ENCODE measurements at places on chromosomes 1 and 21.

DNA sequence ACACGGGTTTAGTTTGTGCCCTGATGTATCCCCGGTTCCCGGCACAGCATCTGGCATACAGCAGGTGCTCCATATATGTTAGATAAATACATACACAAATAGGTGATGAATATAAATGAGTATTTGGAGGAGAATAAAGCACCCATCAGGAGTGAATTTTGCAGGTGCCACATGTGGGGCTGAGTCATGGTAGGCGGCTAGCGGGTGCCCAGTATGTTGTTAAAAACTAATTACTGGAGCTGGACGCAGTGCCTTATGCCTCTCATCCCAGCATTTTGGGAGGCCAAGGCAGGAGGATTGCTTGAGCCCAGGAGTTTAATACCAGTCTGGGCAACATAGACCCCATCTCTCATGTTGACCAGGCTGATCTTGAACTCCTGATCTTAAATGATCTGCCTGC lies 16.7 kb upstream of the WASF2 start:
- DNase-seq: no peak

- DNase-seq: peak; percentile 92
Observed at GRCh38 chr21:15064576-15065391, at the start of gene NRIP1. TSS of gene NRIP1 (minus strand) at chr21:15065000. CDS start at chr21:14968192, 96,808 bp downstream.

DNA sequence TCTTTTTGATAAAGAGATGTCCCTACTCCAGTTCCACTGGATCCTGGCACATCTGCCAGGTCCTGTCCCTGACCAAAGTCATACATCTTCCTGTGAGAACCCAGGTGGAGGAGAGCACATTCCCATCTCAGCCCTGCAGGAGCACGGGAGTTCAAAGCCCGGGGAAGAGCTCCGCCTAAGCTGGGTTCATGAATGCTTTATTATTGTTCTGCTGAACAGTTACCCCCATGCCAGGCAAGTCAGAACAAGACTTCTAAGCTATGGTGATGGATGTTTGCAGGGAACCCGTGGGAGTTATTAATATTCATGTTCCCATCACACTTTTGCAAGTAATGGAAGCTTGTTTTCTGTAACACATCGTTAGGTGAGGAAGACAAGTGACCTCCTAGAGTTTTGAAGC lies 62.9 kb downstream of the SEC16B start:
- no peak for DNase-seq

- DNase-seq: no peak
Observed at GRCh38 chr21:33268737-33269441, 2.7 kb downstream of the IL10RB start.

GRCh38 chr1:26142159-26142558 lies 16.7 kb upstream of the FAM110D start:
- no peak for DNase-seq

DNA sequence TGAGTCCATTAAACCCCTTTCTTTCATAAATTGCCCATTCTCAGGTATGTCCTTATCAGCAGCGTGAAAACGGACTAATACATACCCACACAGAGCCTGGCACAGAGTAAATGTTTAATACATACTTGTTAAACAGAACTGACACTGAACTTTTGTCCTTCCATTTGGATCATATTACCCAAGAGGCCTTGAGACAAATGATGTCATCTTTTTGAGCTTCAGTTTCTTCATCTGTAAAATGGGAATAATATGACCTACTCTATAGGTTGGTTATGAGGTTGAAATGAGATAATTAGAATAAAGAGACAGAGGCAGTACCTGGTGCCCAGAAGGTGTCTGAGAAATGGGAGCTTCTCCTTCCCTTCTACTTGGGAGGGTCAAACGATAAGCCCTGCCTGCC lies 13.8 kb downstream of the CYB5RL start:
- DNase-seq: no peak

DNA sequence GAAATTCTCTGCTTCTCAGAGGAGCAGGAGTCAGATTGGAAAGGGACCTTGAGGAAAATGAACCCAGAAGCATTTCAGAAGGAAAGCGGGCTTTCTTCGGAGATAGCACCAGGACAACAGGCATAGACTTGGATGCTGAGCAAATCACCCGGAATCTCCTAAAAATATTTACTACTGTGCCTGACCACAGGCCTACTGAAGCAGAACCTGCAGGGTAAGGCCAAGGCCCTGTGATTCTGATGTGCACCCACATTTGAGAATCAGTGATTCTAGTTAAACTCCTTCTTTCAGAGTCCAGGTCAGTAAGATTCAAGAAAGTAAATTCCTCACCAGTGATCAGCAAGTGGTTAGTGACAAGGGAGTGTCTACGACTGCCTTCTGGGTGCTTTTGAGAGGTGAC lies 307.3 kb upstream of the DUSP10 start:
- no peak for DNase-seq

DNA sequence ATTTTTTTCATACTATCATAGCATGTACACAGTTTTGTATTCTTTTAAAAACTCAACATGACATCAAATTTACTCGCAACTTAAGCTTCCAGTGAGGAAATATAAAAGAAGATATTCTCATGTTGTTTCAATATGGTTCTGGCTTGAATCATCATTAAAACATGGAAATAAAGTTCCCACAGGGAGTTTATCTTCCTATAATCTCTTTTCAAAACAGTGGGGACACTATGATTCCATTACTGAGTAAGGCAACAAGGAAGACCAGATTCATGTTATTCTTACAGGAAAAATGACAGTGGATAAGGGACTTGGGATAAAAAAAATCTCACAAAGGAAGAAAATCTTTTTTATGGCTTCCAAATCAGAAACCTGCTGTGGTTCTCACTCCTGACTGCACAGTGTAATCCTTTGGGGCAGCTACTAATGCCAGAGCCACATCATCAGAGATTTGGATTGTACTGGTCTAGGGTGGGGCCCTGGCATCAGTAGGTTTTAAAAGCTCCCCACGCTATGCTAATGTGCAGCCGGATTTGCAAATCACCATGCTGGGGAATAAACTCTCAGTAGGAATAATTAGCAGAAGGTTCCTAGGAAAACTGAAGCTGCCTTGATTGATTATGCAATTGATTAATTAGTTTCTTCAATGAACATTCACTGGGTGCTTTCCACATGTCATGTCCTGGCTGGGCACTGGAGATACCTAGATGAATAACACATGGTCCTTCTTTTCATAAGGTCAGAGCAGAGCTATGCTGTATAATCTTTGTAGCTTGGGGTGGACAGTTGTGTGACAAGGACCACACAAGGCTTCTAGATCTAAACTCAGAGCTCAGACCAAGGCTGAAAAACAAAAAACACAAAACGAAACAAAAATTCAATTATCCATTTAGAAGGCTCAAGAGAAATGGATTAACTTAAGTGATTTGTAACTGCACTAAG lies 71.1 kb upstream of the C8B start:
- DNase-seq: no peak

GRCh38 chr1:84907095-84907827 lies 14.3 kb upstream of the LPAR3 start:
- DNase-seq: no peak

DNA sequence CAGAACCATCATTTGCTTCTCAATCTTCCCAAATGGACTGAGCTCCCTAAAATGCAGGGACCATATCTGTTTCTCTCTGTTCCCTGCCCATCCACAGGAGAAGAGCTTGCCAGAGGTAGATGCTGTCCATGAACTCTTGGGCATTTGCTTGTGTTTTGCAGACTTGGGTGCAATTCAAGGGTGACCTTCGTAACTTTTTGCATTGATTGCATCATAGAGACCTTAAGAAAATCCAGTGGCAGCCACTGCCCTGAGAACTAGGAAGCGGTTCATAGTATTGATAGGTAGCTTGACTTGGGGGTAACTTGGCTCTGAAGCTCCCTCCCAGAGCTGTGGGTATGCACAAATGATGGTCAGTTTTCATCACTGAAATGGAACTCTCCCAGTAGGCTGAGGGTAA lies 34.3 kb upstream of the EDEM3 start:
- DNase-seq: no peak

- DNase-seq: no peak
Observed at GRCh38 chr1:50208315-50208714, 99.6 kb downstream of the ELAVL4 start.

GRCh38 chr1:212518188-212519054 lies 85.7 kb downstream of the NENF start:
- no peak for DNase-seq

GRCh38 chr1:180137776-180138175 lies 16.9 kb upstream of the QSOX1 start:
- DNase-seq: no peak

DNA sequence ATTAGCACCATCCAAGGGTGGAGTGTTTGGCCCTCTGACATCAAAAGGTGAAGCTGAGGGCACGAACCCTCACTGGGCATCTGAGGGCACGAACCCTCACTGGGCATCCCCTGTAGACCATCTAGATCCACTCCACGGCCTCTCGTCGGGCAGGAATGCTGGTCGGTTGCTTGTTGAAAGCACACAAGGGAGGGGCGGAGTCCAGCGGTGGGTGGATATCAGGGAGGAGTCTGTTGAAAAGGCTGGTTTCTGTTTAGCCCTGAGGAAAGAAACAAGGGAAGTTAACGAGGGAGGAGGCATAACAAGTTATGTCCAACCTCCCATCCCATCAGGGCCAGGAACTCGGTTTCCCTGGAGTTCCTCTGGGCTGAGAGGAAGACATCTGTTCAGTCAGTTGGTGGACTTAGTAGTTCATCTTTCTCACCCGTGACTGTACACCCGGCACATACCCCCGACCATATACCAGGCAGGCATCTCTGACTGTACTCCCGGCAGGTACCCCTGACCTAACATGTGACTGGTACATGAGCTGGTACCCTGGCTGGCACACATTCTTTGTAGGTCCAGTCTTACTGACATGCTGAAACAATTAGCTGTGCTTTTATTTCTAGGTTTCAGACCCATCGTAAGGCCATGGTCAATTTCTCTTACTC lies 32.1 kb upstream of the PDE9A start:
- DNase-seq: no peak

- DNase-seq: peak; percentile 4
Observed at GRCh38 chr1:115469703-115470476, 131.8 kb upstream of the NGF start.

- DNase-seq: no peak
Observed at GRCh38 chr1:5822726-5823125, 169.5 kb downstream of the NPHP4 start.

GRCh38 chr1:151944126-151944856 lies 35.0 kb upstream of the THEM4 start:
- DNase-seq: no peak

GRCh38 chr21:31426235-31426797 lies 82.3 kb upstream of the TIAM1 start:
- DNase-seq: no peak

GRCh38 chr1:28887419-28887834 lies 26.9 kb upstream of the EPB41 start:
- peak; percentile 7 for DNase-seq

- no peak for DNase-seq
Observed at GRCh38 chr1:35559317-35559944, 1.8 kb downstream of the NCDN start.

GRCh38 chr1:14180738-14181137 lies 417.7 kb upstream of the KAZN start:
- DNase-seq: no peak

DNA sequence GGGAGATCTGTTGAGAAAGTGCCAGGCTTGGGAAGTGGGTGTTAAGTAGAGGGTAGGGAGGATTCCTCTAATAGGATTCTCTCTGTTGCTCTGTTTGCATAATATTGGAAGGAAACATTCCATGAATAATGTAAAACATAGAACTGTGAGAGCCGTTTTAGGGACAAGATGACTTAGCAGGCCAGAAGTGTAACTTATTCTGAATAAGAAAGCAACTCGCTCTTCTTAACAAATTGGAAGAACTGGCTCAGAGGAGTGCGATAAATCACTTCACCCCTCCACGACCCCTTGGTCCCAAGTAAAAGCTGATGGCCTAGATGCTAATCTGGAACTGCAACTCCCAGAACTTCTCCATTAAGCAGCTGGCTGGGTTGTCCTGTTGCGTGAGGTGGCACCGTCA lies 19.1 kb downstream of the SIM2 start:
- DNase-seq: no peak

DNA sequence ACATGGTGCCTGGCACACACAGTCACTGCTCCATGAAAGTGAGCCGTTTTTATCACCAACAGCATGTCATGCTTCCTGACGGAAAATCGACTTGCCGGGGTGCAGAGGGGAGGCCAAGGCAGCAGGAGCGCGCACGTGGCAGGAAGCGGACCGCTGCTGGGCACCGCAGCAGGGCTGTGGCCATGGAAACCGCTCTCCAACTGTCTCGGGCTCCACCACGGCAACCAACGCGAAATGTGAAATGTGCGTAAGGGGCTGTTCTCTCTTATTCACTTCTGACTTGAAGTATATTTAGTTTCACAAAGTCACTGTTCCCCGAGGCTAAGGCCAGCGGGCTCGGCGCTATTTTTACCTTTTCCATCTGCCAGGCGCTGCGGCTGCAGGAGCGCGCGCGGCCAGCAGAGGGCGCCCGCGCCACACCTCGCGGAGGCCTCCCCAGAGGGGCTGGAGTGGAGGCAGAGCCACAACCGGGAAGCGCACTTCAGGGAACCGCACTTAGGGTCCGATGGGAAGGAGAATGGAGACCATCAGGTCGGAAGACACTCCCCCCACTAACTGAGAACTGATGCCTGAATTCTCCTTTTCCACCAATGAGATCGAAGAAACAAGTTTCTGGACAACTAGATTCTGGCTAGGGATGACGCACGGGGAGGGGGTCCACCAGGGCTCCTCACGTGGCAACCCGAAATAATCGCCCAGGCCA lies 19.7 kb downstream of the RCC2 start:
- DNase-seq: peak; percentile 39

DNA sequence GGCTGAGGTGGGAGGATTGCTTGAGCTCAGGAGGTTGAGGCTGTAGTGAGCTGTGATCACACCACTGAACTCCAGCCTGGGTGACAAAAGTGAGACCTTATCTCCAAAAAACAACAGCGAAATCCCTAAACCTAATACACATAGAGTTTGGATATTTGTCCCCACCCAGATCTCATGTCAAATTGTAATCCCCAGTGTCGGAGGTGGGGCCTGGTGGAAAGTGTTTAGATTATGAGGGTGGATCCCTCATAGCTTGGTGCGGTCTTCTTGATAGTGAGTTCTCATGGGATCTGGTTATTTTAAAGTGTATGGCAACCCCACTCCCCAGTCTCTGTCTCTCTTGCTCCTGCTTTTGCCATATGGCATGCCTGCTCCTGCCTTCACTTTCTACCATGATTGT lies 94.0 kb downstream of the POU2F1 start:
- no peak for DNase-seq

GRCh38 chr1:188058801-188059200 lies 1230.1 kb downstream of the PLA2G4A start:
- no peak for DNase-seq

DNA sequence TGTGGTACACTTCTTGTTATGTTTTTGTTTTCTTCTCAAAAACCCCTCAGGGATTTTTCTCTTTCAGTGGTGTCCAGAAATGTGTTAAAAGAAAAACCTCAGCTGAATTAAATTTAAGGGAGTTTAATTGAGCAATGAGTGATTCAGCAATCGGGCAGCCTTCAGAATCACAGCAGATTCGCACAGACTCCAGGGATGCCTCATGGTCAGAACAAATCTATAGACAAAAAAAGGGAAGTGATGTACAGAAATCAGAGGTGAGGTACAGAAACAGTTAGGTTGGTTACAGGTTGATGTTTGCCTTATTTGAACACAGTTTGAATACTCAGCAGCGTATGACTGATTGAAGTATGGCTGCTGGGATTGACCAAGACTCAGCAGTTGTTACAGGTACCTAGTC lies 86.2 kb downstream of the TLR5 start:
- DNase-seq: no peak

- DNase-seq: no peak
Observed at GRCh38 chr1:196459383-196459782, 148.9 kb downstream of the KCNT2 start.

All from hippocampal formation (tissue), 2 donors.